ENCODE measurements at places on chromosomes 16 and 17. TPM values are rescaled to one million over a fixed set of nuclear protein-coding genes. Genes with fewer than 3 reads are reported as not detected.

- DNase-seq, result no peak
Observed at GRCh38 chr16:25614716-25615265, 77.0 kb upstream of the HS3ST4 start.

- DNase-seq, result no peak
Observed at GRCh38 chr17:28484296-28484695, 10.9 kb downstream of the SLC13A2 start.

Gene HOXB9
- 70.6 TPM for polyA plus RNA-seq

DNA sequence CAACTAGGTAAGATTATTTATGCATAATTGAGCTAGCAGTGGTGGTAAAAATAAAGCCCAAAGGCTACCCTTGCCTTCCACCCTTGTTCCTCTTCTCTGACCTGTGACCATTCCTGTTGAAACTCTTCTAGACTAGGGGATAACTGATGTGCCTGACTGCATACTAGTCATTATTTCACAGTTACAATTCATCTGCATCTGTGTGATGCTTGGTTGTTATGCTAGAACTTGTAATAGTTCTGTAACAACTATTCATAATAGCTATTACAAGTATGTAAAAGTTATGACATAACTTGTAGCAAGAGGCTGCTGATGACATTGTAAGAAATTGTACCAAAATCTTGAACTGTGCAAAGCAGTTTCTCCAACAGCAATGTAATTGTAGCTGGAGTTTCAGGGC lies 2.4 kb upstream of the VAC14 start:
- DNase-seq, result no peak

All from right renal cortex interstitium (tissue), 3 donors.